ENCODE measurements at places on chromosomes 7 and 10.
A peak's percentile ranks its signal among the peaks of the same experiment; 100 is the strongest.

DNA sequence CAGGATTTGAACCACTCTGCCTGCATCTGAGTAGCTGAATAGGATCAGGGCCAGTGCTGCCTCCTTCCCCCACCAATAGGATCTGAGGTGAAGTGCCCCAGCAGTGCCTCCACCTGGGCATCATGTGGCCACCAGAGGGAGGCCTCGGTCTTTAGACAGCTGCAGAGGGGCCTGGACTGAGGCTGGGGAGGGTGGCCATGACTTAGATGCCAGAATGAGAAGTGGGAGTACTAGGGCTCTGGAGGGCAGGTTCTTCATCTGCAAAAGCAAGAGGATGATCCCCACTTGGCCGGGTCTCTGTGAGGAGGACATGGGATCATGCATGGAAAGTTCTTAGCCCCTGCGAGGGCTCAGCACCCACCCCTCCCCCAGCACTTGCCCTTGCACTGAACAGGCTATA, 56.9 kb downstream of the NEUROG3 start:
- DNase-seq: no peak

DNA sequence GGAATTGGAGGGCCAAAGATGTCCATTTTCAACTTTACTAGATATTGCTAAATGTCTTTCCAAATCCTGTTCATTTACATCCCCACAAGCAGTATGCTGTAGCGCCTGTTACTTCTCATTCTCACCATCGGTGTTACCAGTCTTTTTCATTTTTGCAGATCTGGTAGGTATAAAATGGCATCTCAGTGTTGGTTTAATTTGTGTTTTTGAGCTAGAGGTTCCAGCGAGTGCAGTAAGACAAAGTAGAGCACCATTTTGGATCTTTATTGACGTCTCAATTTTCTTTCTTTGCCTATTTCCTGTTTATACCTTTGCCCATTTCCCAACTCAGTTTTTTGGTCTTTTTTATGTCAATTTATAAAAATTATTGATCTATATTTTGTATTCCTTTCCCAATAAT, 55.6 kb downstream of the NRF1 start:
- DNase-seq: peak; percentile 18

DNA sequence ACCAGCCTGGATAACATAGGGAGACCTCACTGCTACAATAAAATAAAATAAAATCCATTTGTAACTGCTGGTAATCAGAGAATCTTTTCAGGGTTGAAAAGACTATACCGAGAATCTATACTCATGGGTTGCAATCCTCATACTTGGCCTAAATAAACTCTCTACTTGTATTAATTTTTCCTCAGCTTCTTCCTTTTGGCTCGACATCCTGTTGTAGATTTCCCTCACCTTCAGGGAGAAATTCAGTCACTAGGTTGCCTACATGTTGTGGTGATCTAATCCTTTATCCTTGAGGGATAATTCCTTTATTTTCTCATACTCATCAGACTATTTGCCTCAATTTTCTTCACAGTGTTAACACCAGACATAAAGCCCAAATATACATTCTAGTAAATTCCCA, 1093.4 kb downstream of the SORCS3 start:
- DNase-seq: no peak

DNA sequence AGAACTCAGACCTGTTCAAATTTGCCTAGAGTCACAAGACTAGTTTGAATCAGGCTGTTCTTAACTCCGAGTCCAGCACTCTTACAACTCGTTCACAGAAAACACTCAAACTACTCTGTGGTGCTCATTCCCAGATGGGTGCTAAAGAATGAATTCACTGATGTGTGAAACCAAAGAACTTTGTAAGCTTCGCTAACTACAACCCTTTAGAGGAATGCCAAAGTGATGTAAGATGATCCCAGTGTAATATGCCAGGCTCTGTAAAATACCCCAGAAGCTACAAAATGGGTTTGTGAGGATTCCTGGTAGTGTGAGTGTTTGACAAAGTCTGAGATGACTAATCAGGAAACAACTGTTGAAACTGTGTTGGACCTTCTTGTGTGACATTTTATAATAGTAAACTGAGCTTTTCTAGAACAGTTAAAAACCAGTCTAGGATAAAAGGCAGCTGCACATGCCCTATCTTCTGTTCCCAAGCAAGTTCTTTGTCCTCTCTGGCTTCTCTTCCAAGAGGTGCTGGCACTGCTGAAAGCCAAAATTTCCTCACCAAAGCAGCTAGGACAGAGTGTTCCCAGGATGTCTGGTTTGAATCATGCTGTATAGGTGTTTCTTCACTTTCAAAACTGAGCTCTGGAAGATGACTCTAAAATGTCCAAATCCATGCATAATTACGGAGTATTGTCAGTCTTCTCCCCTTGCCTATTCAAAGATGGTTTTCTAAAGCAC, 527.6 kb downstream of the SORCS1 start:
- DNase-seq: no peak

- DNase-seq: peak; percentile 33
These were observed 7.1 kb downstream of the PI4K2A start for GRCh38 chr10:97647556-97647955.

- no peak for DNase-seq
These were observed at the start of gene DRGX for GRCh38 chr10:49395741-49396665. DRGX (minus strand) TSS chr10:49396089; CDS start chr10:49395440, 649 bp downstream.

- DNase-seq: no peak
These were observed 19.2 kb upstream of the PLEKHS1 start for GRCh38 chr10:113732160-113732881.

DNA sequence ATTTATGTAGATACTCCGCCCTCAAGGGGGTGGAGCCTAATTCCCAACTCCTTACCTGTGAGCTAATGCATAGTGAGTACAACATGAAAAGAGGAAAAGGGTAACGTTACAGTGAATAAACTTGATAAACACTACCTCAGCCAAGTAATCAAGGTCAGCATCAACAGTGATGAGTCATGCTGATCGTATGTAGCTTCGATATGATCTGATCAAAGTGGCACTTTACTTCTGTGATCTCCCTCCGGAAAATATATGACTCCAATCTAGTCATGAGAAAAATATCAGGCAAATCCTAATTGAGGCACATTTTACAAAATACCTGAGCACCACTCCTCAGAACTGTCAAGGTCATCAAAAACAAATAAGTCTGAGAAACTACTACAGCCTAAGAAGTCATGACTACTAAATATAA, 70.4 kb downstream of the VTI1A start:
- no peak for DNase-seq

DNA sequence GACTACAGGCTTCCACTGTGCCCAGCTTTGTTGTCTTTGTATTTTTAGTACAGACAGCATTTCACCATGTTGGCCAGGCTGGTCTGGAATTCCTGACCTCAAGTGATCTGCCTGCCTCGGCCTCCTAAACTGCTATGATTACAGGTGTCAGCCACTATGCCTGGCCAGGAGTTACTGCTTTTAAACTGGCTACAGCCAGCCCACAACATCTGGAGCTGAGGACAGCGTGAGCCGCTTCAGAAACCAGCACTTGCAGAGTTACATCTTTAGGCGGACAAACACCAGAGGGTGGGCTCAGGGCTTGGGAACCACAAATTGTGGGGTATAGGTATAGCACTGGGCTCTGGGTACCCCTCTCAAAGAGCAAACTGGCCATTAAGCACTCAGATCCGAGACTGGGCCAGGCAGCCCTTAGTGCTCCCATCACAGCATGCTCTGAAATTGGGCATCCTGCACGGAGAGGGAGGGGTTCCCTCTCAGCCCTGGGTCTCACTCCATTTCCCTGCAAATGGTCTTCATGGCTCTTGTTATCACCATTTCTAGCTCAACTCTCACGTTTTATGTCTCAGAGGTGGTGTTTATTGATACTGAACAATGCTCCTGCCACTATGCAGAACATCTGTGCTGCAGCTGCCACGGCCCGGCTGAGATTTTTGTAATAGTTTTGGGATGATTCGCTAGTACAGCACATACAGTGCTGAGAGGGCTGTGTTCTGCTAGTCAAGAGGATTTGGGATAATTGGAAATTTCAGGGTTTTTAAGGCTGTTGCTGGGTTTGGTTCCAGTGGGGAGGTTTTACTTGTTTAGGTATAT, 146.4 kb upstream of the LYZL2 start:
- DNase-seq: peak; percentile 91

DNA sequence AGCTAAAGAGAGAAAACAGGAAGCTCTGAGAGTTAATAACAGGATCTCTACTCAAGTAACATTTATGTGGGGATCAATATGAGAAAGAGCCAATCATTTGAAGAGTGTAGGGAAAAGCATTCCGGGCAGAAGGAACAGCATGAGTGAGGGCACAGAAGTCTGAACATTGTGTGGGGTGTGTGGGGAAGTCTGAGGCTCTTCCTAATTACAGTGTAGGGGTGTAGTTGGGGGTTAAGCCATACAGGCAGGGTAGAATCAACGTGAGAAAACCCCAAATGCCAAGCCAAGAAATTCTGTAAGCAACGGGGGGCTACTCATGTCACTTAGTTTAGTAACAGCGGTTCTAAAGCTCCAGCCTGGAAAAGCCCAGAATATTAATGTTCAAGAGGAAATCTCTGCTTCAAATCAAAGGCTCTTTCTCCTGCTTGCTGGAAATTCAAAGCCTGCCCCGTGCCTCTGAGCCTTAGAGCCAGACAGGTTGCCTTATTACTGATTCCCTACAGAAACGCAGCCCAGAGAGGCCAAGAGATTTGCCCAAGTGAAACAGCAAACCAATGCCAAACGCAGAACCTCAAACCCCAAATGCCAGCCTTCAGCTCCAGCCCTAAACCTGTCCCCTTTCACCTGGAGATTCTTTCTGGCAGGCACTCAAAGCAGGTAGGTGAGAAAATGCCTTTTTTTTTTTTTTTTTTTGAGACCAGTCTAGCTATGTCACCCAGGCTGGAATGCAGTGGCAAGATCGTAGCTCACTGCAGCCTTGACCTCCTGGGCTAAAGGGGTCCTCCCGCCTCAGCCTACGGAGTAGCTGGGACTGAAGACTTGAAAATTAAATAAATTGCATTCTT, 36.1 kb downstream of the DNAJB12 start:
- DNase-seq: no peak

DNA sequence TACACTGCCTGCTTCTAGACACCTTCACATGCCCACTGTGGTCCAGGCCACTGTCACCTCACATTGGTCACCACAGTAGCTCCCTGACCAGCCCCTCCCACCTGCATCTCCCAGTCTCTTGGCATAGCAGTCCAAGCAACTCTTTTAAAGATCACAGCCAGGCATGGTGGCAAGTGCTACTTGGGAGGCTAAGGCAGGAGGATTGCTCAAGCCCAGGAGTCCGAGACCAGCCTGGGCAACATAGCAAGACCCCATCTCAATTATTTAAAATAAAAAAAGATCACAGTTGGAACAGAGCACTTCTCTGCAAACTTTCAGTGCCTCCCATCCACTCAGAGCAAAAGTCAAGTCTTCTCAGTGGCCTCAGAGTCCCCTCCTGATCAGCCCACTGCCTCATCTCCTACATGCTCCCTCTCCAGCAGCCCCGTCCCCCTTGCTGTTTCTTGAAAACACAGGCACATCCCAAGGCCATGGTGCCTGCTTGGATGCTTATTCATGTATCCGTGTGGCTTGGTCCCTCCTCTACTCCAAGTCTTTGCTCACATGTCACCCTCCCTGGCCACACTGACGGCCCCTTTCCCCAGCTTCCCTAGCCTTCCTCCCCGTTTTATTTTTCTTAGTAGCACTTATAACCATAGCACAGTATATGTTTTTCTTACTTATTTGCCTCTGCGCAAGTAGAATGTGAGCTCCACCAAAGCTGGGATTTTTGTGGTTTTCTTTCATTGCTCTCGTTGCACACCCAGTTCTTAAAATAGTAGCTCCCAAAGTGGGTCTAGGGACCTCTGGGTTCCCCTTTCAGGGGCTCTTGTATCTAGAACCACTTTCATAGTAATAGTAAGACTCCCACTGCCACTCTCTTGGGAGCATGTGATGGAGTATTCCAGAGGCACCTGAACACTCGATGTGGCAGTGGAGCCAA, 19.5 kb downstream of the TSPAN15 start:
- DNase-seq: peak; percentile 20

GRCh38 chr7:35988105-35988504, 164.9 kb upstream of the EEPD1 start:
- DNase-seq: peak; percentile 13

DNA sequence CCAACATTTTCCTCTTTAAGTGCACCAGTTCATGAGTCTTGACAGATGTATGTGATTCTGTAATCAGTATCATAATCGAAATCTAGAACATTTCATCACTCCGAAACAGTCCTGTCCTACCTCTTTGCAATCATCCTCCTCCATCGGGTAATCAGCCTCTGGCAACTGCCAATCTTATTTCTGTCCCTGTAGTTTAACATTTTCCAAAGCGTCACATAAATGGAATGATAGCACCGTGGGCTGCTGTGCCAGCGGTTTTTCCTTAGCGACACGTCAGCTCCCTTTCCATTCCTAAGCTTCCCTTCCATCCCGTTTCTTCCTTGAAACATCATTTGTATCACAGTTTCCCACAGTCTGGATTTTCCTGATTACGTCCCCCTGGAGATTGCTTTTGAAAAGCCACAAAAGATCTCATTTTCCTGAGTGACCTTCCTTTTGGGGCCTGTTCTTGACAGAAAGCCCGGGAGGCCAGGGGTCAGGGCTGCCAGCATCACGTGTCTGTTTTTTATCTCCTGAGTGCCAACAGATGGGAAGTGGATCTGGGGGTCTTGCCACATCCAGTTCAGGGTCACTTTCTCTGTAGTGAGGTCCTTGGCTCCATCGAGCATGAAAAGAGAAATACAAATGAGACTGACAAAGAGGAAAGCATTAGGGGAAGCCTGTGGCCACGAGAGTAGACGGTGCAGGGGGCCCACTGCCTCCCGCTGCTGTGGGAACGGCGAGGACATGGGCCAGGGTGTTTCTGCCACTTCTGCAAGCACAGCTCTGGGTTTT, 31.6 kb downstream of the TMEM120A start:
- DNase-seq: no peak

GRCh38 chr10:11446864-11447263, 164.6 kb downstream of the USP6NL start:
- no peak for DNase-seq

GRCh38 chr10:17923728-17924127, 28.0 kb upstream of the SLC39A12 start:
- DNase-seq: peak; percentile 77

DNA sequence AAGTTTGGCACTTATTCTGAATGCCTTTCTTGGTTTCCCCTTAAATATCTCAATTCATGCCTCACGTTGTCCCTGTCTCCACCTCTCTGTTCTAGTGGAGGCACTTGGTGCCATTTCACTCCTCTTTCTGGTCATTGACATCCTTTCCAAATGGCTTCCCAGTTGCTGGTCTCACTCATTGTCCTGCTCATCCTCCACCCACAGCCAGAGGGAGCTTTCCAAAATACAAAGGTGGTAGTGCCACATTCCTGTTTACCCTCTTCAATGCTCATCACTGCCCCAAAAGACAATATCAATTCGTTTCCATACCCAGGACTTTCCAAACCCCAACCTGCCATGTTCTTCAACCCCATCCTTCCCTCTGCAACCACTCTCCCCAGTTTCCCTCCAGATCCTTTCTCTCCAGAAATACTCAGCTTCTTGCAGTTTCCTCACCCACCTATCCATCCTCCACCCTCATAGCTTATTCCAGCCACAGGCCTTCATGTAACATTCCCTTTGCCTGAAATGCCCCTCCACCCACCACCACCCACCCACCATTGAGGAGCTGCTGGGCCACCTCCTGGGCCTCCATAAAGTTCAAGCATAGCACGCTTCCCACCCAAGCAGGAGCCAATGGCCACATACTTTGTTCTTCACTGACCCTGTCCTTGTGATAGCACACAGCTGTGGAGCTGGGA, 63.1 kb upstream of the ADRB1 start:
- DNase-seq: no peak

GRCh38 chr10:35058134-35058533, 32.0 kb downstream of the CUL2 start:
- peak; percentile 90 for DNase-seq

Data from RPMI7951 (cell line).